ENCODE measurements at places on chromosomes 16 and 17. TPM values are rescaled to one million over a fixed set of nuclear protein-coding genes. Genes with fewer than 3 reads are reported as not detected.

GRCh38 chr16:87593710-87594258 lies 8.5 kb upstream of the JPH3 start:
- DNase-seq: no peak

Gene KCNJ18
- not detected for total RNA-seq

GRCh38 chr16:86726340-86726739 lies 148.0 kb downstream of the FOXL1 start:
- no peak for DNase-seq

- DNase-seq: peak; percentile 90
These were observed 12.4 kb downstream of the SGCA start for GRCh38 chr17:50177983-50178834.

DNA sequence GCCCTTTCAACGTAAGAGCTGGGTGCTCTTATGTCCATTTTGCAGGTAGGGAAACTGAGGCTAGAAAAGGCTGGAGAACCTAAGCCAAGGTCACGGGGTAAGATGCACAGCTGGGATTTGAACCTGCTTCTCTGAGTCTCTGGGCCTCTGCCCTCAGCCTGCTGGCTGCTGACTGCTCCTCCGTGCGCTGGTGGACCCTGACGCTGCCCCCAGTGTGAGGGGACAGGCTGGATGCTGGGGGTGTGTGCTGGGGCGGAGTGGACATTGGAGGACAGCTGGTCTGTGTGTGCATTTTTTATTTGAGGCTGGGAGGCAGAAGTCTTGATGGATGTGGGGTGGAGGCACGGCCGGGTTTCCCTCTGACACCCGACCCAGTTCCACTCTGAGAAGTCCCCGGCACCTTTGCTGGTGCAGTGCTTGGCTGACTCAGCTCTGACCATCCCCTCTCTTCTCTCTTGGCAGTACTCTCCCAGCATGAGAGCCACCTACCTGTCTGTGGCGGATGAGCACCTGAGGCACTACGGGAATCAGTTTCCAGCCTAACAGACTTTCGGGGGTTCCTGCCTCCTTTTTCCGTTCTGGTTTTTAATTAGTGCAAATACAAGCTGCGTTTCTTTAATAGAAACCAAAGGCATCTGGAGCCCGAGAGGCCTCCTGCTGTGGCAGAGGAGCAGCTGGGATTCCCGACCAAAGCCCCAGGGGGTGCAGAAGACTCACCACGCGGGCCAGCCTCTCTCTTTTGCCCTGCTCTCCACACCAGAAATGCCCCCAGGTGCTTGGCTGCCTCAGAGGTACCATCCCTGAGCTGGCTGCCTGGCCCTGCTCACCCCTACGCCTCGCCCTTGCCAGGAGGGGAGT lies 14.1 kb upstream of the DNAI2 start:
- no peak for DNase-seq

GRCh38 chr16:17414916-17415315 lies 55.8 kb downstream of the XYLT1 start:
- no peak for DNase-seq

DNA sequence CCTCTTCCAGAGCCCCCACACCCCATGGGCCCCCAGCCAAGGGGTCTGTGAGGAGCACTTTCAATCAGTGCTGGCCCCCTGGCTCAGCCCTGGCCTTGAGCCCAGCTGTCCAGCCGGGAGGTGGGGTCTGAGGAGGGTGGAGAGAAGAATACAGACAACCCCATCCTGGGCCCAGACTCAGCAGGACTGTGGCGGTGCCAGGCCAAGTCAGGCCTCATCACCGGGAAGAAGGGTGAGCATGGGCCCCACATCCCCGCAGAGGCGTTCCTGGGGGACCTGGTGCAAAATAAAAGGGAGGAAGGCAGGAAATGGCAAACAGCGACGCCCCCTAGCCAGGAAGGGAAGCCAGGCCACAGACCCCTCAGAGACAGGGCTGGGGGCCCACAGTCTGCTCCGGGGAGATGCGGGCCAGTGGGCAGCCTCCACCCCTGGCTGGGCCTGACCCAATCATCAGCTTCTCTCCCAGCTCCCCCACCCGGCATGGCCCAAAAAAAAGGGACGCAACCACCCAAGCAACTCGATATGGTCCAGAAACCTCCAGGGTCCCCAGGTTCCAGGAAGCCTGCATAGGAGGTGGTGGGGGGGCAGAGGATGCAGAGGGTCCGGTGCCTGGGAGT lies 20.6 kb downstream of the ZNF423 start:
- DNase-seq: peak; percentile 81

DNA sequence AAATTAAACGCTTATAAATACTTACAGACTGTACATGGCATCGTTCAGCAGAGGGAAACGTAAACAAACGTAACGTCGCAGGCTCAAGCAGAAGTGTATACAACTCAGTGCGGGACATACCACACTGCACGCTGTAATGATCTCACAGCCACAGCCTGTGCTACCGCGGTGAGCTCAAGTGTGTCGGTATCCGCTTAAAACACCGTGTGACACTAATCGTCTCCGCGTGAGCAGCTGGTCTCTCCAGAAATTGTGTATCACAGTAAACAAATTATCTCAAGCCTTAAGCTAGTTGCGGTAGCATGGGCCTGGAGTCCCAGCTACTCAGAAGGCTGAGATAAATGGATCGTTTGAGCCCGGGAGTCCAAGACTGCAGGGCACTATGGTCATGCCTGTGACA lies 115.3 kb downstream of the ANKRD11 start:
- peak; percentile 55 for DNase-seq

GRCh38 chr17:600576-601243 lies 113.9 kb downstream of the VPS53 start:
- DNase-seq: peak; percentile 75
